ENCODE measurements at places on chromosomes 2 and 18.

DNA sequence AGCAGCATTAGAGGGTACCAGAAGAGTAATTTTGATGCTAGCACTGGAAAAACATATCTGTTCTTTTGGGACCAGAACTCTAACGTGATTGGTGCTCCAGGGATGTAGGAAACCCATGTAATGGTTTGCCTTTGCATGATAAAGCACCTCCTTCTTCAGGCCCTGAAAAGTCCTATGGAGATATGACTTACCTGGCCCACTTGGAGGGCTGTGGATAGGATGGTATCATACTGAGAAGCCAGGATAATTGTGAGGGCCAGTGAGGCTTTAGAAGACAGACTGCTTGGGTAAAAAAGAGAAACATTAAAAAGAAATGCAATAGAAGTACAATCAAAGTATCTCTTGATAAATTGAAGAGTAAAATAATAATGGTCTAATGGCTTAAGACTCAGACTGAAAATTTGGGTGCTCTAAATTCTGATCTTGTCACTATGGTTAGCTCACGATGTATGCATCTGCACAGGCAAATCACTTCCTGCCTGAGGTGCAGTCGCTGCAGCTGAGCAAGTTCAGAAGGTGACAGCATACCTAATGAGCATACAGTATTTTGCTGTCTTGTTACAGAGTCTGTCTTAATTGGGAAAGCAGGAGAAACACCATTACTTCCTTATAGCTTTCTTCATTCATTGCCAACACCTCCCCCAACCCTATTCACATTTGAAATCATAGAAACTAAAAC is 371.5 kb downstream of the NUP35 start:
- DNase-seq = no peak

GRCh38 chr2:118166242-118166641 is 78.0 kb downstream of the INSIG2 start:
- DNase-seq = no peak

DNA sequence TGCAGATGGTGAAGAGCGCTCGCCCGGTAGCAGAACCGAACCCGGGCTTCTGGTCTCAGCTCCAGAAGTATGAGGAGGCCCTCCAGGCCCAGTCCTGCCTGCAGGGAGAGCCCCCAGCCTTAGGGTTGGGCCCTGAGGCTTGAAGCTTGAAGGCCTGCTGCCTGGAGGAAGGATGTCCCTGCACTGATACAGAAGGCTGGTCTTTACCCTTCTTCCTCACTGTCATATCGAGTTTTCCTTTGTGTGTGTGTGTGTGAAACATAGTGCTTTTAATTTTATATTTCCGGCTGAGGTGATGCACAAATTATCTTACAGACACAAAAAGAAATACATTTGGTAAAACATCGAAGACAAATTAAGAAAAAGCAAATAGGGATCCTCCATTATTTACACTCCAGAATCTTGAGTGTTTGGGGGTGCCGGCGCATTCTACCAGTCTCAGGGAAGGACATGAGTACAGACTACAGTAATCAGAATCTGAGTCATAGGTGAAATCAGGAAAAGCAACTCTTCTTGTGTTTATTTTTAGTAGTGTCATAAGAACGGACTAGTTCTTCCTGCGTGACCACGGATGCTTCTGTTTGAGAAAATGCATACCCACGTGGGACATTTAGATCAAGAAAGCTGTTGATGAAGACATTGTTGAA is 1.3 kb downstream of the DUSP28 start:
- peak; percentile 63 for DNase-seq

- DNase-seq = peak; percentile 12
Observed at GRCh38 chr2:144630459-144631215, 110.7 kb upstream of the ZEB2 start.

DNA sequence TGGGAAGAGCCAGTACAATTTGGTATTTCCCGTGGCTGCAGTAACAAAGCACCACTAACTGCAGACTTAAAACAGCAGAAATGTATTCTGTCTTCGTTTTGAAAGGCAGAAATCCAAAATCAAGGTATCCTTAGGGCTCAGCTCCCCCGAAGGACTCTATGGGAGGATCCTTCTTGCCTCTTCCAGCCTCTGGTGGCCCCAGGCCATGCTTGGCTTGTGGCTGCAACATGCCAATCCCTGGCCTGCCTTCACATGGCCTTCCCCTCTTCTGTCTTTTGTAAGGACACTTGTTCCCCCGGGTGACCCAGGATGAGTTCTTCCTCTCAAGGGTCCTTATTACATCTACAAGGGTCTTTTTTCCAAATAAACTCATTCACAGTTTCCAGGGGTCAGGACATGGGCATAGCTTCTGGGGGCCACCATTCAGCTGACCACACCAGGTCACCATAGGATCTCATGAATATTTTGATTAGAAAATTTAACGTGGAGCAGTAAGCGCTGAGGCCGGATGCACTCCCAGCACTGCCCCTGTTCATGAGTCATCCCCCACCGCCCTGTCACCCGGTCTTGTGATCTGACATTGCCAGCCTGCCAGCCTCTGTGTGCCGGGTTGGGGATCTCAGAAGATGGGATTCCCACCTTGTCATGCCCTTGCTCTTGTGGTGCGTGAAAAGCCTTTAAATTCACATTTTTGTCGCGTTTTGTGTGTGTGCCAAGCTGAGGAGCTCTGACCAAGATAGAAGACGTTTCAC is 61.2 kb upstream of the B3GNT7 start:
- DNase-seq = no peak

GRCh38 chr2:3587021-3587420 is 7.9 kb upstream of the COLEC11 start:
- no peak for DNase-seq

DNA sequence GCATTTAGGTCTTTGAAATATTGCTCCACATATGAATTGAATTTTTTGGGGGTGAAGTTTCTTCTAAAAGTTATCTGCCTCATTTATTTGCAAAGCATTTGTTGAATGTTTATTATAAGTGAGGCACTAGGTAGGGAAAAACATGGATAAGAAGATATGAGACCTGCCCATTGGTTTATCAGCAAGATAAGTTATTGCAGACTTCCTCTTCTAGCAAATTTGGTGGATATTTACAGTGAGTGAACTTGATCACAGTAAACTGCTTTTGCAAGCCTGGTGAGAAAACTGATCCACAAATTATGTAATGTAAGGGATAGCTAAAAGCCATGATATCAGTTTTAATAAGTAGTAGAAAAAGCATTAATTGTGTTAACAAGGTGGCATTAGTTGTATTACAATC is 364.8 kb downstream of the SOCS6 start:
- DNase-seq = no peak

GRCh38 chr2:138515092-138515491 is 13.5 kb downstream of the SPOPL start:
- DNase-seq = no peak

DNA sequence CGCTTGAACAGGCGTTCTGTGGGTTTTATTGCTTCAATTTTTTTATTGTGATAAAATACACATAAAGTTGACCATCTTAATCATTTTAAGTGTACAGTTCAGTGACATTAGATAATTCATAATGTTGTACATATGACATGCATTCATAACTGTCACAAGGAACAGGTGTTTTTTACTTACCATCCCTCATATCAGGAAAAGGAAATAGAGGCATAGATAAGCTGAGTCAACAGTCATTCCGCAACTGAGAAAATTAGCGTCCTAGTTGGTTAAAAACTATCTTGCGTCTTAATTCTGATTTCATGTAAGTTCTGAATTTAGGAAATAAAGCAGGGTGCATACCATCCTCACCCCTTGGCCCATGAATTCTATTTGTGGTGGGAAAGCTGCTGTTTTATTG is 36.5 kb downstream of the PLB1 start:
- no peak for DNase-seq
